ENCODE measurements at places on chromosomes 2 and 18.

DNA sequence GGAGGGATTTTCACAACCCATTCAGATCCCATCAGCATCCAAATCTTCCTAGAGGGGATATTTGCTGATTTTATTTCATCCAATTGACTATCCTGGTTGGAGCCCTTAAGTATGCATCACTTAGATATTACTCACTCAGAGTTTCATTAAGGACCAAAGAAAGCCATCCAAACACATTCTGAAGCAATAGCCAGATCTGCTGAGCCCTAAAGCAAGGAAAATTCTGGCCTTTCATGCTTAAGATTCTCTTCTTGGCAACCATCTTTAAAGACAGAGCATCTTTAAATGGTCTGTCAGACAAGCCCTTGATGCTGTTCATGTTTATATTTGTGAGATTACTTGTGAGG is 40.9 kb upstream of the C1D start:
- no peak for DNase-seq

GRCh38 chr2:184598002-184598315 is 370 bp upstream of the ZNF804A start:
- no peak for DNase-seq

GRCh38 chr2:134262684-134263083 is 8.8 kb downstream of the MGAT5 start:
- DNase-seq, result no peak

- no peak for DNase-seq
Measured at GRCh38 chr2:168694866-168695265, 107.6 kb upstream of the NOSTRIN start.

- DNase-seq, result no peak
Measured at GRCh38 chr2:573805-574392, 103.3 kb downstream of the TMEM18 start.

GRCh38 chr18:10152475-10152874 is 238.7 kb downstream of the VAPA start:
- DNase-seq, result no peak

GRCh38 chr2:239079671-239080294 is 231.9 kb downstream of the TWIST2 start:
- no peak for DNase-seq

DNA sequence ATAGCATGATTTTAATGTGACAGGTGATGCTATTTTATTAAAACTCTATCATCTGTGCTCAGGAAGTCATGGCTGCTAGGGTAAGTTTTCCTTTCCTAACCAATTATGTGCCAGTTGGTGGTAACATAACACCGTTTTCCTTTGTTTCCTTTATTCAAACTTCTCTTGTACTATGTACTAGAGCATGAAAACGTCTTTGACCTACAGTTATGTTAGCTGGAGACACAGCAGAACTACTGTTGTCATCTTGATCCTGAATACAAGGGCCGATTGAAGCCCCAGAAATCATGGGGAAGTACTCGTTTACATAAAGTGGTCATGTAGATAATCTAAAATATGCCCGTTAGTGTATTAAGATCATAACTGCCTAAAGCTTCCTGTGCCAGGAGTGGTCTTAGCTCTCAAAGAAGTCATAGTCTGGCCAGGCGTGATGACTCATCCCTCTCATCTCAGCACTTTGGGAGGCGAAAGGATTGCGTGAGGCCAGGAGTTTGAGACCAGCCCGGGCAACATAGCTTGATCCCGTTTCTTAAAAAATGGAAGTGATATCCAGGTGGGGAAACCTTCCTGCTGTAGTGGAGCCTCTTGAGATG is 20.5 kb downstream of the NEDD4L start:
- no peak for DNase-seq

DNA sequence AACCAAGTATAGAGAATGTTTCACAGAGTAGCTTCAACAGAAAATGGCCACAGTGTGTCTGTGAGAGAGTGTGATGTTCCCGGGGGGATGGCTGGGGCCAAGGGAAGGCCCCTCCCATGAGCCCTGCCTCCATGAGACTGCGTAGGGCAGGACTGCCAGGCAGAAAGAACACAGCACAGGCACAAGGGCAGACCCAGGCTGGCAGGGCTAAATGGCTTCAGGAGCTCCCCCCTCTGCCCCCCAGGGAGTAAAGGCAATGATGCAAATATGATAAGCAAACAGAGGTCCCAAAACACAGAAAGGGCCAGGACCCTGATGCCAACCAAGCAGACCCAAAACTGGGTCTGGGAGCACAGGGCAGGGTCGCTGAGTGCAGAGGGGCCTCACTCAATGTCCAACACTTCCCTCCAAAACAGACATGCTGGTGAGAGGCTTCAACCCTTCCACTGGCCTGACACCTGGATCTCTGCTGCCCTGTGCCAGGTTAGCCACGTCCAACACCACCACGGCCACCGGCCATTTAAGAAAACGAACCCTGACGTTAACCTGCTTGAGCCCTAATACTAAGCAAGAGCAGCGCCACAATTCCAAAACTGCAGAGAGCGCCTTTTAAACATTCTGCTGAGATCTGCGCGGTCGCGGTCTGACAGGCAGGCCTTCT is 90.3 kb downstream of the HDAC4 start:
- DNase-seq, result no peak

GRCh38 chr2:142682528-142682927 is 194.9 kb upstream of the KYNU start:
- DNase-seq, result no peak

DNA sequence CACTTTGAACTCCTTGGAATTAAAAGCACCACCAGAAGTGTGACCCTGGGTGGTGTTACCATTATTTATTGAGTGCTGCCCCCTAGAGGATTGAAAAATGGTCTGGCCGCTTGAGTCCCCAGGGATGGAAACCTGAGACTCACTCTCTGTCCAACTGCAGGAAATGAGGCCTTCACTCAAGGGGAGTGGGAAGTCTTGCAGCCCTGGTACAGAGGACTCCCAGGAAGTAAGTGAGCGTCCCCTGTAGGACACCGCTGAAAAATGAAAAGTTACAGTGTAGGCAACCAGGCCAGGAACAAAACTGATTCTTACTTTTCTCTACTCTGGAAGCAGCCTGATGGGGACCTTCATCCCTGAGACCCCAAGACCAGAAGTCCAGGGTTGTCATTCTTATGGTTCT is 2.2 kb upstream of the NRP2 start:
- peak; percentile 84 for DNase-seq

GRCh38 chr2:204495381-204495780 is 49.9 kb upstream of the PARD3B start:
- no peak for DNase-seq

DNA sequence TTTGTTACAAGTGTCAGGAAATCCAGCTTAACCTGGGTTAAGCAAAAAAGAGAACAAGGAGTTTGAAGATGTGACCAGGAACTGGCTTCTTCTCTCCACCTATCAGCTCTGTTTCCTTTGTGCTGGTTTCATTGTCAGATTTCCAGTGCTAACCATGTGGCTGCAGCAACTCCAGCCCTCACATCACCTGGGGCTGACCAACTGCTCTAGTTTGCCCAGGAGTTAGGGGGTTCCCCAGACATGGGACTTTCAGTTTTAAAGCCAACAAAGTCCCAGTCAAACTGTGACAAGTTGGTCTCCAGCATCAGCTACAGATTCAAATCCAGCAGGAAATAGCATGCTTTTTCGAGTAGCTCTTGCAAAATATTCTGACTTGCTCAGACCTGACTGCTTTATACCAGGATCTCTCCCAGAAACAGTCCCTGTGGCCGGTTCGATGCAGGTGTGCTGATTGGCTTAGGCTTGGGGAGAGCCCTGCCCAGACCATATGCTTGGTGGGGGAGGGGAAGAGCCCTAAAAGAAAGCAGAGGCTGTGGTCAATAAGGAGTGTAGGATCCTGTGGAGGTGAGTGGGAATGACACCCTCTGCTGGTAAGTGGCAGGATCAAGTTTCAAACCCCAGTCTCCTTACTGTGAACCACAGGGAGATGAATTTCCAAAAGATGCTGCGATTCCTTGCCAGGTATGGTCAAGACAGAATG is 49.5 kb downstream of the KCNE4 start:
- DNase-seq, result peak; percentile 7

Measured in kidney glomerular epithelial cell (primary cell).